ENCODE measurements at places on chromosomes 11 and 22. TPM values are rescaled to one million over a fixed set of nuclear protein-coding genes. Genes with fewer than 3 reads are reported as not detected.

The FOSL1 gene
- total RNA-seq, result 141 TPM

The OR2AT4 gene
- not detected for total RNA-seq

The PDGFD gene
- 0.15 TPM for total RNA-seq

The FADD gene
- 46.4 TPM for total RNA-seq

The LSP1 gene
- total RNA-seq, result 0.19 TPM

The KRTAP5-7 gene
- not detected for total RNA-seq

The DERL3 gene
- 1.4 TPM for total RNA-seq

The PDGFB gene
- 5.7 TPM for total RNA-seq

The SLC1A2 gene
- not detected for total RNA-seq
